AML-193 (cell line): ENCODE measurements at places on chromosomes 3 and 15.

DNA sequence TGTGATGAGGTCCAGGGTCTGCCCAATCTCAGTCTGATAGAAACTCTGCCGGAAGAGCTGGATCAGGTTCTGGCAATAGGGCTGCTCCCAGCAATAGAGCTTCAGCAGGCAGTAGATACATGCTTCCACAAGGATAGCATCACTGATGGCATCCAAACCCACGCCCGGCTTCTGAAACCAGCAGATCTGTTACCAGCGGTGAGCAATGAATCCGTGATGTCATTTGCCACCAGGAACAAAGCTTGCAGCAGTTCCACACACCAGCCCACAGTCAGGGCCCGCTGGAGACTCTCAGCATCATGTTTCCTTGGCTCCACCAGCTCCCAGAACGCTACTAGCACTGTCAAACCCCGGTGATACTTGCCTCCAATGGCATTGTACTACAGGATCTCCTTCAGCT lies 19.3 kb upstream of the TTBK2 start:
- DNase-seq: no peak

GRCh38 chr15:28896951-28897350 lies 11.2 kb downstream of the APBA2 start:
- no peak for DNase-seq

DNA sequence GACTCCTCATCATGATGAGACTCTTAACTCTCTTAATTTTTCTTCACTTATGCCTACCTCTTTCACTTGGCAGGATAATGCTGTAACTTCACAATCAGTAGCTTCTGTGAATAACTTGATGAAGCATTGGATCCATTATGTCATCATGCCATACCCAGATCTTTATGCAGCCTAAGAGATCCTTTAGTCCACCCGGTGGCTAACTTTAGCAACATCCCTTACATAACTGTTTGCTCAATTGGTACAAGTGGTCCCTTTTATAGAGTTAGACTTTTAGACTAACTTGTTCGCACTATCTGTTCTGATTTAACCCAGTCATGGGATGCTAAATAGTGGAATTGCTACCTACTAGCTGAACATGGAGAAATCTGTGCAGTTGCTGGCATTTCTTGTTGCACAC lies 184.5 kb downstream of the USP13 start:
- no peak for DNase-seq

DNA sequence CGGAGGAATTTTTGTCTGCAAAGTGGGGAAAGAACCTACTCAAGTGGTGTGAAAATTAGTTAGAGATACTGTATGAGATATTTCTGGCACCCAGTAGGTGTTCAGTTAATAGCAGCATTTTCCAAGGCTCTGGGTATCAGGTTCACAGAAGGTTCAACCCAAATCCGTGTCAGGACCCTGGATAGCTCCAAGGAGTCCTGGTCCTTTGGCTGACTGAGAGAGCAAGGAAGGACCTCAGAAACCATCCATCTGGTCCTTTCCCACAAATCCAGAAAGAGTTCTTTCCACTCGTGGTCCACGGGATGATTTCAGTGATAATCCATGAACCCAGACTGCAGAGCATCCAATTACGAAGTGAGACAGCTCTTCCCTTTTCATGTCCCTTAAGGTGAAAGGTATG lies 51.4 kb downstream of the SLC6A11 start:
- no peak for DNase-seq

GRCh38 chr3:162799910-162800309 lies 1303.3 kb downstream of the OTOL1 start:
- no peak for DNase-seq

GRCh38 chr15:51621936-51622603 lies 501 bp downstream of the DMXL2 start:
- DNase-seq: peak; percentile 47

DNA sequence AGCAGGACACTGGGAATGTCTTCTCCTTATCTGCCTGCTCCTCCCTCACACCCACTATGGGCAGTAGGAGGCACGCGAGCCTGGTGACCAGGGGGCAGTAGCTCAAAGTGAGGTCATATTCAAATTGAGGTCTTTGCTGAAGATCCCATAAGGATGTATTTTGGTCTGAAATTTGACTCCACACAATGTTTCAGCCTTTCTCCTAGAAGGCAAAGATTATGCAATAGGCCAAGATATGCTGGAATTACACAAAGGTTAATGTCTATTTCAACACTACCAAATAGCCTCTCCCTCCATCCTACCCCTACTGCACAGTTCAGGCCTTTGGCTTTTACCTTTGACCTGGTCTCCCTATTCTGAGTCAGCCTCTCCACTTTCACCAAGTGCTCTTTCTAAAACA lies 203.0 kb downstream of the TIGIT start:
- peak; percentile 22 for DNase-seq

DNA sequence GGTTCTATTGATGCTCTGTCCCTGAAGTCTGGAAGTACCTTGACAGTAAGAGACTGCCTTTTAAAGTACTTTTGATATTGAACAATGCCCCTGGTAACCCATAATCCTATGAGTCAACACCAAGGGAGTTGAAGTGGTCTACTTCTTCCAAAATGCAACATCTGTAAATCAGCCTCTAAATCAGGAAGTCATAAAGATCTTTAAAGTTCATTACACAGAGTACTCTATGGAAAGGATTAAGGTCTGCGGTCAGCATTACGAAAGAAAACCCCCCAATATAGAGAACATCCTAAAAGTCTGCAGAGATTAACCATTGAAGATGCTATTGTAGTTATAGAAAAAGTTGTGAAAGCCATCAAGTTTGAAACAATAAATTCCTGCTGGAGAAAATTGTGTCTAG lies 52.7 kb upstream of the CMC1 start:
- DNase-seq: no peak

GRCh38 chr3:108292450-108292849 lies 3.9 kb upstream of the HHLA2 start:
- DNase-seq: no peak

DNA sequence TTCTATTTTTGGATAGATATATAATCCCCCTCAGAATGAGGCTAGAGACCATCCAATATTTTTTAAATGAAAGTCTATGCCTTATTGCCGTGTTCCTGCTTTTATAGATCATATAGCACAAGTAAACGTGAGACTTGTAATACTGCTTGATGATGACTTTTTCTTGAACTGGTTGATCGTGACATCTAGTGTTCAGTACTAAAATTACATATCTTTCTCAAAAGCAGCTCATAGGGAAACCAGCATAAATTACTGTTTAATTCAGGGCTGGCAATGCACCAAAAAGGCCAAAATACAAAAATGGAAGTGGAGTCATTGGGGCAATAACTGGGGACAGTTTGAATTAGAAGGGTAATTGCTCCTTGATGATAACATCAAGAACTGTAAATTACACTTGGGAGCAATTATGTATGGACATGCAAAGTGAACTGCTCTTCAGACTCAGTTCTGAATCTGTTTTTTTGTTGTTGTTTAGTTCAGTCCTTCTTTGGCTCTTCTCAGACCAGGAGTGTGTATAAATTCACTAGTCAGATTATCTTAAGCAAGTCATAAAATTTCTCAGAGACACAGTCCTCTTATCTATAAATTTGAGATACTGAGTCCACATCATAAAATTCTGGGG lies 325.3 kb downstream of the THSD4 start:
- peak; percentile 44 for DNase-seq

GRCh38 chr3:68136411-68136810 lies 482.0 kb upstream of the SUCLG2 start:
- DNase-seq: no peak

GRCh38 chr15:65180167-65180566 lies 5.0 kb downstream of the CLPX start:
- no peak for DNase-seq

GRCh38 chr3:47802734-47803479 lies at the start of gene DHX30:
Gene DHX30, plus strand, starts transcription at chr3:47803138. Its CDS starts 7,546 bp downstream, at chr3:47810684.
- peak; percentile 85 for DNase-seq

DNA sequence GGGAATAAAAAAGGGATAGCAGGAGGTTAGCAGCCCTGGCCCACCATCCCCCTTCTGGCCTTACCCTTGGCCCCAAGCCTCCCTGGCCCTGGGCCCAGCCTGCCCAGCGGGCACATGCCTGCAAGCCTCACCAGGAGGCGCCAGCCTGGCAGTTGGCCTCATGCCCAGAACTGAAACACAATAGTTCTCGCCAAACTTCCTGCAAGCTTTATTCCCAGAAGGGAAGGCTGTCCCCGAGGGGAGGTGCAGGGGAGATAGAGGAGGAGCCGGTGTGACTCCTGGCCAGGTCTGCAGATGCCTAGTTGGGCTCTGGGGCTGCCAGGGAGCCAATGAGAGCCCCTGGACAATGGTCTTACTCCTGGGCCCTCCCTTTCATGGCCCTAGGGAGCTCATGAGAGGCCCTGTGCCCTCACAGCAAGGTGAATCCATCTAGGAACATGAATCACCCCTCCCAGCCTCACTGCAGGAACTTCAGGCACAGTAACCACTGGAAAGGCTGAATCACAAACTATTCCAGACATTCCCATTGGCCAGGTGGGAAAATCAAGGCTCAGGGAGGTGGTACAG lies 4.0 kb downstream of the CCDC33 start:
- DNase-seq: no peak

- no peak for DNase-seq
Observed at GRCh38 chr3:168061332-168061996, 34.3 kb downstream of the GOLIM4 start.

DNA sequence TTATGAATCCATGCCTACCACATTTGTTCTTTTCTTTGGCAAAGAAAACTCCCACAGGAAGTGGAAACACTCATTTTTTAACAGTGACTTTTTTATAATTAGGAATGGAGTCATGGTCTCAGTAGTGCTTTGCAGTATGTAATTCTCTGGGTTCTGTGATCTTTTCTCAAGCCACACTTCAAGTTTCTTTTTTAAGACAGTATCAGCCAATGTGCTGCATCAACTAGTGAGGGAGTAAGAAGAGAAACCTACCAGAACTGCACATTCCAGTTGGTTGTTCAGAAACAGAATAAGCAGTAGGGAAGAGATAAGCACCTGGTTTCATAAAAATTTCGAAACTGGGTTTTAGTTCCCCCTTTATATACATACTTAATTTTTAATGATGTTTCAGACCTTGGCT lies 126.3 kb downstream of the FOXB1 start:
- no peak for DNase-seq

- DNase-seq: no peak
Observed at GRCh38 chr15:66369773-66370651, 13.5 kb upstream of the TIPIN start.

DNA sequence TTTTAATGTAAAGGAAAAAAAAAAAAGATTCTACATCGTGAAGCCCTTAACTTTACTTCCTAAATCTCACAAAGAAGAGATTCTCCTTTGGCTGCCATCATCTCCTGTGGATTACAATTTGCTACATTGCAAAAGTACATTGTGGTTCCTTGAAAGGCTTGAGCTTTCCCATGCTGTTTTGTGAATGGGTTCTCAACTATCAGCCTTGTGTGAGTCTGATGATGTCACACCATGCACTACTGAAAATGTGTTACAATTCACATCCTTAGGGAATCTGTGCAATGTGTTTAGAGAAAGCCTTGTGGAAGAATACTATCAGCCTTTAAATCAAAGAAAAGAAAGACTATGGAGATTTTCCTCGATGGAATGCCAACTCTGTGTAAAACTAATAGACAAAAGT lies 510.0 kb upstream of the ALCAM start:
- DNase-seq: no peak

DNA sequence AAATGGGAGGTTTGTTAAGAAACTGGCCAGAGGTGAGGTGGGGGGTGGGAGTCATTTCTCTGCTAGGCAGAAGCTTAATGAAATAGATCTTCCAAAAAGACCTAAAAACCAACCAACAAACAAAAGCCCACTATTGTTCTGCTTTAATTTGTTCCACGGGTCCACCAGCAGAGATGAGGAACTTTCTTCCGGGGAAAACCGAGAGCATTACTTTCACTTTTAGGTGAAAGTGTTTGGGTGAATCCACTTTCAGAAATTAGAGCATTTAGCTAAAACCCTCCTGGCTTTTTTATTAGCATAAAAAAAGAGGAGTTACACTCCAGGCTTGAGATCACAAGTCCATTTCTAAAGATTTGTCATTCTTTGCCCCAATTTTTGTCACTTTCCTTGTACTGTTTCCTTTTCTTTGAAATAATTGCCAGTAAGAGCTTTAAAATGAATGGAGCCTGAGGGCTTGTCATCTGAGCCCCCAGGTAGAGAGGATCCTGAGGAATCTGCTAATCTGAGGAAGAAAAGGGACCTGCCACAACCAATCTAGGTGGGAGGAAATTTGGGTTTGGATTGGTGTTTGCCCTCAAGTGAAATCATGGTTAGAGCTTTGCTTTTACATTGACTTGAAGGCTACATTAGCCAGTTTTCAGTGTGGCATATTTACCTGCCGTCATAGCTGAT lies 667.6 kb downstream of the NAALADL2 start:
- DNase-seq: no peak

DNA sequence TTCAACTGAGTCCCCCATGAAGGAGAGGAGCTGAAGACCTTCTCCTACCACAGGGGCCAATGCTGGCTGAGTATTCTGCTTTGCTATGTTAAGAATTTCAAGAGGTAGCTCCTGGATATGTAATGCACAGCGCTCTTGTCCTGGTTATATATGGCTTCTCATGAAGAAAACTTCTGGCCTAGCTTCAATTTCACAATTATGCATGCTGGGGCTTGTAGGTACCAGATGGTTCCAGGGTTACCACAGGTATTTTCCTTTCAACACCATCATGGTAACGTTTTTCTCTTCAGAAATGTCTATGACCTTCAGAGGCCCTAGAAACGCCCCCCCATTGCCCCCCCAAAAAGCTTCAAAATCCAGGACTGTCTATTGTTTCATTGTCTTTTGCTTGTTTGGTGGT lies 311.7 kb upstream of the ICE2 start:
- DNase-seq: no peak

DNA sequence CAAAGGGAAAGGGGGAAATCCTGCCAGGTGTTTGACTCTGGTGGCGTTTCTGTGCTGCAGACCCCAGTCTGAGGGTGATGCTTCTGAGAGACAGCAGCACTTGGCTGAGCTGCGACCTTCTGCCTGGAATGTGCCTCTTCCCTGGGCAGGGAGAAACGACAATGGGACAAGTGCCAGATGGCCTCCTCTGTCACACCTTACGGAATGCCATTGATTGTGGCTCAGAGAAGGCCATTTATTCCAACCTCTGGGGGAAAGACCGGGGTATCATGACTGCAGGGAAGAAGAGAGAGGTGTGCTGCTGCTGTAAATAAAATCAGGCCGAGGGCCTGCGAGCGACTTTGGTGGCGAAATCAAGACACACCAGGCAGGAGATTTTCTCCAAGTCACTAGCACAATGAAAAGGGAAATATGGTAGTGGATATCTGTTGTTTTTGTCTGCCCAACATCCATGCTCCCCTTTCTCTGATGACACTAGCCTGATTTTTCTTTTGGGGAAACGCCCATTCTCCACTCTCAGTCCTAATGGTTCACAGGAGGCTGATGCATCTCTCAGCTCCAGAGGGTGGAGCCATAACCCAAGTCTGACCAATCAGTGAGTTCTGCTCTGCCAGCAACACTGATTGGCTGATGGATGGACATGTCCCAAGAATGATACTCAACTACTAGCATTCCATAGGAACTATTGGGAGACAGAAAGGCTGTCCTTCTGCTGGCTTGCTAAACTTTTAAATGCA lies 336.1 kb downstream of the FOXP1 start:
- no peak for DNase-seq

- DNase-seq: peak; percentile 46
Observed at GRCh38 chr3:124620600-124621063, 109.6 kb upstream of the UMPS start.
